ENCODE measurements at places on chromosomes 2 and 18.
A peak's percentile ranks its signal among the peaks of the same experiment; 100 is the strongest.

- DNase-seq, result no peak
Measured at GRCh38 chr2:233438573-233439147, 84.4 kb downstream of the DGKD start.

DNA sequence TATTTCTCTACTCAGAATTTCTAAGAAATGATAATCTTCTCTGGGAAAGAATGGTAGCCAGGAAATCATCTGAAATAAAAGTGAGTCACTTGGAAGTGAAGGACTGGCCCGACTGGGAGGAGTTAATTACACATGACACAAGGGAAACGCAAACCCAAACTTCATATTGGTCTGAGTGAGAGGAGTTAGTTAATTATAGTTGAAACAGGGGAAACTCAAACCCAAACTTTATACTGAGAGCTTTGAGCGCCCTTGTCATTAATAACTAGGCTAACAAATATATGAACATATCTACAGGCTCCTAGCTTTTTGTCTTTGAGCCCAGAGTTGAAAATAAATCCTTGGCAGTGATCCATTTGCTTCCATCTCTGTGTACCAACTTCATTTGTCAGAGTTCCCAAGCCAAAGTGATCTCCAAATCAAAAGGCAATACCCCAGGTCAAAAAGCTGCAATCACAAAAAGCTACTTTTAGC is 187.8 kb upstream of the COL3A1 start:
- no peak for DNase-seq

DNA sequence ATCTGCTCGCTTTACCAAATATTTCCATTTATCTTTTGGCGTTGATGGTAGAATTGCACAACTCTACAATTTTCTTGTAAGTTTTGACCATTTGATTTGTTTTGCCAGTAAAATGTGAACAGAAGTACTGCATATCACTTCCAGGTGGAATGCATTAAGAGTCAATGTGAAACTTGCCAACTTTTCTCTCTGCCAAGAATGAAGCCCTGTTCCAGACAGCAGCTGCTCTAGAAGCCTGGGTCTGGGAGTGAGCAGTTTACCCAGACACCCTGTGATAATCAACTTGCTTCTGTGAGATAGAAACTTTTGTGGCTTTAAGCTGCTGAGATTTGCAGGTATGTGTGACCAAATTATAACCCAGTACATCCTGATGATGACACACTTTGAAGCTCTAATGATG is 115.9 kb upstream of the SYT4 start:
- no peak for DNase-seq

DNA sequence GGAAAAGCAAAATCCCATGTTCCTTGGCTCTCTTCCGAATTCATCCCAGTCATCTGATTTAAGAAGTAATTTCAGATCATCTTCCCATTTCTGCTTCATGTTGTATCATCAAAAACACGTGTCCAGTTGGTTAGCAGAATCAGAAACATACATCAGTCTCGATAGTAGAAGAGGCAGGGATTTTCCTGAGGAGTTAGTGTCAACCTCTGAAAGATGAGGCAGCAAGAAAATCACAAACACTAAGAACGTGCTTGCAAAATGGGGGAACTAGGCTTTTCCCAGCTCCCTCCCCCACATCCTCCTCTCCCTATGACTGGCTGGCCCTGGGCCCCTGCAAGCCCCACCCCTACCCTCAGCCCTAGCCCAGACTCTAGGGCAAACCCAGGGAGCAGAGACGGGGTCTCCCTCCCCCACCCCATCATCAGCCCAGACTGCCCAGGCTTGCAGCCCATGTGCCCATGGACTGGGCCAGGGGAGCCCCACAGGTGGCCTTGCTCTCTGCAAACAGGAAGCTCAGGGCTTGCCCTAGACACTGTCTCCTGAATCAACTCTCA is 161.0 kb upstream of the ID2 start:
- no peak for DNase-seq

- DNase-seq, result peak; percentile 4
Measured at GRCh38 chr2:157509744-157510143, 65.9 kb upstream of the CYTIP start.

DNA sequence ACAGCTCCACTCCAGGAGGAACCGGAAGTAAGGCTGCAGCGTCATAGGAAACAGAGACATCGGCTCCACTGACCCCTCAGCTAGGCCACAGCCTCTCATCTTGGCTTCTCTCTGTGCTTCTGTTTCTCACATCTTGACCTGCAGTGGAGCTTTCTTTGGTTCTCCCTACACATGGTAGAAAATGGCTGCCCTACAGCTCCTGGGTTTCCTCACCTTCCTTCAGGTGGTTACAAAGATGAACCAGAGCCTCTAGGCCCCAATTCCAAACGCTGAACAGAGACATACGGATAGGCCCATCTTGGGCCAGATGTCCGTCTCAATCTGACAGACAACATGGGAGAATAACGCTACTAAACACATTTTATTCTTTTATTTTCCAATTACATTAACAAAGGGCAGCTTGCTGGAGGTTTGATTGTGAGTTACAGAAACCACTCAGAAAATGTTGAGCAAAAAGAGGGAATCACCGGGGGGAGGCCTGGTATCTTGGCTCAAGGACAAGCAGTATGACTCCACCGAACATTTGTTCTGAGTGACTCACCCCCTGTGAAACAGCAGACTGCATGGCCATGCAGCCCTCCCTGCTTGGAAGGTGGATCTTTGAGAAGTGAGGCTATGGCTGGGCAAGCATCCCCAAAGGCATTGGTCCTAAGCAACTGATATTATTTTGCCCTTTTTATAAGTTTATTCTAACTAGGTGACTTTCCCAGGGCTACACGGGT is 303.5 kb downstream of the CDCA7 start:
- no peak for DNase-seq

GRCh38 chr2:12804091-12804856 is 87.5 kb downstream of the TRIB2 start:
- DNase-seq, result no peak

DNA sequence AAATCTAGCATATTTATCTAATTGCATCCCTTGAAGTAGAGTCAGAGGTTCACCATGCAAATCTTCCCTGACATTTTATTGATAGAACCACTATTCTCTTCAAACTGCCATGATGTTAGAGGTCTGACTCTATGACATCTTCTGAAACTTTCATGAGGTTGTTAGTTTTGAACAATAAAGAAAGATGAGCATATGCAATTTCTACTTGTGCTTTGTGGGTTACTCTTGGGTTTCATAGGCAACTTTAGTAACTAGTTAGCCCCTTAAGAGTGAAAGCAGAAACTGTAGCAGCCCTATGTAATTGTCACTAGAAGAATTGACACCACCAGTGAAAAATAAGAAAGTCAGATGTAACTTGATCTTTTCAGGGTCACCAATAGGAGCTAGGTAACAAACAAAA is 53.1 kb upstream of the ZEB2 start:
- DNase-seq, result no peak

- DNase-seq, result no peak
Measured at GRCh38 chr2:96537734-96538486, 1.4 kb downstream of the ARID5A start.

- DNase-seq, result no peak
Measured at GRCh38 chr18:5628512-5629255, 84.9 kb upstream of the EPB41L3 start.

- no peak for DNase-seq
Measured at GRCh38 chr2:48525269-48525943, 4.5 kb upstream of the STON1 start.

Measured in erythroblast (primary cell).